ENCODE measurements at places on chromosomes 6 and 20. TPM values are rescaled to one million over a fixed set of nuclear protein-coding genes. Genes with fewer than 3 reads are reported as not detected.

The RHAG gene
- not detected for polyA plus RNA-seq

DNA sequence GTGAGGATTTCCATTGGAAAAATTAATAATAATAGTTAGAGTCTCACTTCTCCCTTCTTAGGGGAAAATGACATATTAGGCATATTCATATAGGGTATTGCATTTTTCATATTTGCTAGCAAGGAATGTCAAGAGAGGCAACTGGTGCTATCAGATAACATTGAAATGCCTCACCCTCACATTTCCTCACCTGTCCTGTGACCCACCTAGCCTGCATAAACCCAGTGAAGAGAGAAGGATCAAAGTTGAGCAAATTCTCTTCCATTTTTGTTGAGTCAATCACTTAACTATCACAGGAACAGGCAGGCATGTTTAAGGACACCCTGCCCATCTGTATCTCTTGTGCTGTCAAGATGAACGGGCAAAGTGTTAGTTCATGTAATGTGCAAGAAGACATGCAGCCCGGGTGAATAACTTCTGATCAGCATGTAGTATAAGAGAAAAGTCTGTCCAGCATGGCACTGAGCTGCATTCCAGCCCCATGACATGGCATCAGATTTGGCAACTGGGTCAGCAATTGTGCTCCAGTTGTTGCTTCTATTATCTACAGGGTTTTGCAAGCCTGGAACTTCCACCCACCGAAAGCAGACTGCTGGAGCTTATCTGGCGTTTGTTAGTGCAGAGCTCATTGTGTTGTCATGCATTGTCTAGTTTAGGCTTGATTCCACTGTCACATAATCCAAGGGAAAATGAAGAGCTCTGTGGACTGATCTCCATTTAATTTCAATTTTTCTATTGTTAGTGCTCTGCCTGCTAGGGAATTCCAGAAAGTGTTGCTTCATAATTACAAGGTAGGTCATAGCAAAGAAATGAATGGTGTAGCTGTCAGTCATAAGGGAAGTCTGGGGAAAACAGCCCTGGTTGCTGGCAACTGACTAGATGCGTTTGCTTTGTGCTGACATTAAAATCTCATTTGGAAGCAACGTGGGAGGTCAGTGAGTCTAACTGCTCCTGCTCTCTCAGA is 138.4 kb upstream of the TNFAIP3 start:
- peak; percentile 57 for DNase-seq
- H3K27ac ChIP-seq: peak overlapping the region; percentile 62
- no peaks in the 10 kb centered on the region for H3K4me1 ChIP-seq
- H3K4me3 ChIP-seq: no peak overlapping the region
- H3K36me3 ChIP-seq: no peaks in the 10 kb centered on the region
- H3K27me3 ChIP-seq: no peaks in the 10 kb centered on the region

The B3GAT2 gene
- polyA plus RNA-seq: 0.04 TPM

The WFDC12 gene
- polyA plus RNA-seq: not detected

- H3K36me3 ChIP-seq: no peaks in the 10 kb centered on the region
- H3K27ac ChIP-seq: no peak overlapping the region
- no peaks in the 10 kb centered on the region for H3K4me1 ChIP-seq
Measured at GRCh38 chr20:40883097-40883496, 145.5 kb upstream of the TOP1 start.

DNA sequence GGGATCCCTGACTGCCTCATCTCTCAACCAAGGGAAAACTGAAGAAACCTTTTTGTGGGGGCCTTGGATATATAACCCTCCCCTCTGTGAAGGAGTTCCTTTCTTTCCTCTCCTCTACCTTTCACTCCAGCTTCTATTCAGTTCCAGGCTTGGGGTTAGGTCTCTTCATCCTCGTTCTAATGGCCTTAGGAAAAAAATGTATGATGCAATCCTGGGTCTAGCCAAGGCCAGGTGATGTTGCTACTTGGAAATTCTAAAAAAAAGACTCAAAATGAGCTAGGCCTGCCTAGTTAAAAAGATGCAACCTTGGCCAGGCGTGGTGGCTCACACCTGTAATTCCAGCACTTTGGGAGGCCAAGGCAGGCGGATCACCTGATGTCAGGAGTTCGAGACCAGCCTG is 7.6 kb downstream of the ABCC10 start:
- peaks cover 83% of the 10 kb centered on the region for H3K36me3 ChIP-seq
- H3K4me1 ChIP-seq: no peaks in the 10 kb centered on the region
- no peak for DNase-seq
- H3K27me3 ChIP-seq: no peaks in the 10 kb centered on the region
- no peak overlapping the region for H3K27ac ChIP-seq

GRCh38 chr20:6026051-6026450 is 27.8 kb downstream of the LRRN4 start:
- no peak overlapping the region for H3K4me3 ChIP-seq
- no peak for DNase-seq
- peaks cover 35% of the 10 kb centered on the region for H3K36me3 ChIP-seq
- peak overlapping the region; percentile 72 for H3K27ac ChIP-seq

The PBOV1 gene
- not detected for polyA plus RNA-seq

DNA sequence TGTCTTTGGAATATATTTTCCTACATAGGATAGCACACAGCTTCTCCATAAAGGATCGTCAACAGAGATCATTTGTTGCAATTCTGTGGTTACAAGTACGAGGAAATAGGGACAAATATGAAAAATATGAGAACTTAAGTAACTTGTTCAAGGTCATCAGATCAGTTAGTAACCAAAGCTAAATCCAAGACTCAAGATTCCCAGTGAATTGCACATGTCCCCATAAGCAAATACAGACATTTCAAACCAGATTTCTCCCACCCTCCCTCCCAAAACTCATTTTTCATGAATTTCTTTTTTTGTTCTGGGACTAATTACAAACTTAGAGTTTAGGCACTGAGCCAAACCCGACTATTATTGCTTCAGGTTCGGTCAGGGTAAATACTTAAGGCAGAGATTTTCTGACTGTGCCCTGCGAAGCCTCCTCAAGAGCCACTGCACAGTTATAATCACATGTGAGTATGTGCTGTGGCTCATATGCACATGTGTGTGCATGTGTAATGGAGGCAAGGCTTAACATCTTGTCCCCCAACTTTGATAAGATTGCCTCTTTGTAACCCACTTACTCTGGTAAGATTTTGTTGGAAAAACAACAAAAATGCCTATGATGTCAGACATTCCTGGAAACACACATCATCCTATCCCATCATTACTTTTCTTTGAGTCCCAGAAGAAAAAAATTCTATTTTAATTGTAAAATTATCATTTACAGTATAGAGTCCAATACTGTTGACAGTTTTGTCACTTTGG is 216.2 kb downstream of the CD83 start:
- H3K4me1 ChIP-seq: no peaks in the 10 kb centered on the region
- no peaks in the 10 kb centered on the region for H3K36me3 ChIP-seq
- no peak for DNase-seq
- no peaks in the 10 kb centered on the region for H3K27me3 ChIP-seq
- H3K4me3 ChIP-seq: no peak overlapping the region
- H3K27ac ChIP-seq: no peak overlapping the region

The DLL1 gene
- 1.6 TPM for polyA plus RNA-seq

DNA sequence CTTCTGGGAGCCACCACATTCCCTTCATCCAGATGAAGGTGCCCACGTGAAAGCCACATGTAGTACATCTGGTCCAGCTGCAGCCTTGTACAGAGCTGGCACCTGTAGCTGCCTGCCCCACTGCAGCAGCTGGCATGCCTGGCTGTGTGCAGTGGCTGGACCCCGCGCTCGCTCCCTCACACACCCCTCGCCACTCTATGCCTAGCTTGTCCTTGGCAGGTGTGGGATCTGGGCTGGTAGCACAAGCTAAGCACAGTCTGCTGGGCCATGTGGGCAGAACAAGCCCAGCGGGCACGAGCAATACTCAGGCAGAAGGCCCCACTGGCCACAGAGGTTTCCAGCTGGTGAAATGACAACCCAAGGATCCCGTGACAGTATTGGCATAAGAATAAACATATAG is 199.4 kb upstream of the PRND start:
- no peak for DNase-seq
- H3K4me3 ChIP-seq: no peak overlapping the region
- no peak overlapping the region for H3K27ac ChIP-seq
- no peaks in the 10 kb centered on the region for H3K4me1 ChIP-seq
- no peaks in the 10 kb centered on the region for H3K27me3 ChIP-seq

- no peaks in the 10 kb centered on the region for H3K27me3 ChIP-seq
- no peaks in the 10 kb centered on the region for H3K36me3 ChIP-seq
- no peaks in the 10 kb centered on the region for H3K4me1 ChIP-seq
- DNase-seq: no peak
- H3K27ac ChIP-seq: no peak overlapping the region
Measured at GRCh38 chr6:123925842-123926399, 122.3 kb downstream of the NKAIN2 start.

The RGS17 gene
- not detected for polyA plus RNA-seq

- H3K36me3 ChIP-seq: no peaks in the 10 kb centered on the region
- H3K4me3 ChIP-seq: no peak overlapping the region
- H3K4me1 ChIP-seq: no peaks in the 10 kb centered on the region
- H3K27ac ChIP-seq: no peak overlapping the region
- no peak for DNase-seq
- H3K27me3 ChIP-seq: no peaks in the 10 kb centered on the region
Measured at GRCh38 chr6:19852090-19852457, 14.9 kb downstream of the ID4 start.
